Stimulated activated CD8-positive, alpha-beta memory T cell treated with anti-CD3 and anti-CD28 coated beads, Interleukin-4, amount 100 ng/mL, for 48 hours (primary cell): ENCODE measurements at places on chromosomes 16 and 17.
A peak's percentile ranks its signal among the peaks of the same experiment; 100 is the strongest.

DNA sequence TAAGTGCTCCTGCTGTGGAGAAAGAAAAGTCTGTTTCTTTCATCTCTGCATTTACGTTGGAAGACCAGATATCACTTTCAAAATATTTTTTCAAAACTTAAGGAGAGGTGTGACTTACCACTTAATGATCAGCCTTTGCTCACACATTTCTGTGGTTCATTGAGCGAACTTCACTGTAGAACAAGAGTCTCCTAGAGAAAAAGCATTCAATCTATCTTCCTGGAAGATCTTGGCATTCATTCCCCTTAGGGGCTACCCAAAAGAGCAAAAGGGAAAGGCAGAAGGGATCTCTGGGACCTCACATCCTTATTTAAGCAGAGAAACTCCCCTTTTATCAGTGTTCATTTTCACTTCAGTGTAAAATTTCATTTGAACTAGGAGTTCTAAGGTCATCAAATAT is 61.2 kb downstream of the HS3ST3A1 start:
- DNase-seq, result no peak

- no peak for DNase-seq
These were observed 7.3 kb downstream of the ARHGAP27 start for GRCh38 chr17:45425125-45425983.

- DNase-seq, result no peak
These were observed 10.2 kb downstream of the CYB561 start for GRCh38 chr17:63435681-63436522.

GRCh38 chr17:7315570-7316235 is 543 bp upstream of the GPS2 start:
- DNase-seq, result no peak

DNA sequence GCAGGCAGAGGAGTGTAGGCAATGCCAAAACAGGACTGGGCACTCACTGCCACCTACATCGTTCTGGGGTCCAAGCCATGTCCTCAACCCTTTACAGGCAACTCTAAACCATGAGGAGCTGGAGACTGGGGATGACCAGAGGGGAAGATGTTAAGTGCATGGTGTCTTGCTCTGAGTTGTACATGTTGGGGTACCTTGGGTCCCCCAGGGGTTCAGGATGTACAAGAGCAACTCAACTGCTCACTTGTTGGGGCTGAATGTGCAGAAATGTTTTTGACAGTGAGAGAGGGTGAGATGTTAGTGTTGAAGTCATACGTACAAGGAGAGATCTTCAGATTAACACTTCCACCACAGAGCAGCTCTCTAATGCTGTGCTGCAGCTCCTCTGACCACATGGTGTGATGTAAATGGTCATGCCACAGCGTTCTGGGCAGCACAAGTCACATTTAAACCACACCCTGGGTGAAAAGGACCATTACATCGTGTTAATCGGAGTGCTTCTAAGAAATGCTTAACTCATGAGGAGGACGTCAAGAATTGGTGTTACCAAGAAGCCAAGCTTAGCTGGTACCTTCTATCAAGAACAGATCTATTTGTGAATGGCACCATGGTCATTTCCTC is 2.4 kb downstream of the CCL18 start:
- DNase-seq, result no peak

GRCh38 chr17:19338031-19338990 is 24.2 kb downstream of the B9D1 start:
- peak; percentile 74 for DNase-seq

DNA sequence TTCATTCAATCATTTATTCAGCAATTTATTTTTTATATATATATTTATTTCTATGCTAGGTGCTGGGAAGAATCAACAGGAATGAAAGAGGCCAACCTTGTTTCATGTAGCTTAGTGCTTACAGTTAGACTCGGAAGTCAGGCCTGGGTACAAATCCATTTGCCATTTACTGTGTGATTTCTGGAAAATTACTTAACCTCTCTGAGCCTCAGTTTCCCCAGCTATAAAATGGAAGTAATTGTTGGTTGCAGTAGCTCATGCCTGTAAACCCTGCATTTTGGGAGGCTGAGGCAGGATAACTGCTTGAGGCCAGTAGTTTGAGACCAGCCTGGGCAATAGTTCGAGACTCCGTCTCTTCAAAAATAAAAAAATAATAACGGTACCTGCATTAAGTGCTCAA is 27.2 kb upstream of the MLKL start:
- DNase-seq, result no peak

GRCh38 chr16:15770107-15770506 is 86.7 kb downstream of the MYH11 start:
- DNase-seq, result no peak

GRCh38 chr17:32486701-32487472 is at the start of gene CDK5R1:
Gene CDK5R1, plus strand, starts transcription at chr17:32486993. Its CDS starts 628 bp downstream, at chr17:32487621.
- DNase-seq, result peak; percentile 78

DNA sequence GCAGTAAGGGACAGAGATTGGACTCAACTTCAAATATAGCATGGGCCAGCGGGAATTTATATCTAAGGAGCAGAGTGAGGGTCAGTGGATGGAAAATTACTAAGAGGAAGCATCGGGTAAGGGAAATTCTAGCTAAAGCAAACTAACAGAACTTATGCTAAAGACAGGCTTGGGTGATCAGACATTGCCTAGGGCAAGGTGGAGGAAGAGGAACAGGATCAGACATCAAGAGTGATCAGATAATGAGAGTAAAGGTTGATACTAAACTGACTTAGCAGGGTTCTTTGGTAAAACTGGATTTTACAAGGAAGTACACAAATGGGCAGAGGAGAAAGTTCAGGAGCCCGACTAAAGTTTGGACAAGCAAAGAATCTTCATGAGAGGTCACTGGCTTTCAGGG is 86.3 kb upstream of the TOM1L1 start:
- no peak for DNase-seq
